Stimulated activated CD4-positive, alpha-beta T cell treated with anti-CD3 and anti-CD28 coated beads, Interleukin-12 subunit alpha, Interleukin-12 subunit beta, amount 100 ng/mL, for 4 hours (primary cell): ENCODE measurements at places on chromosomes 12 and 14.

DNA sequence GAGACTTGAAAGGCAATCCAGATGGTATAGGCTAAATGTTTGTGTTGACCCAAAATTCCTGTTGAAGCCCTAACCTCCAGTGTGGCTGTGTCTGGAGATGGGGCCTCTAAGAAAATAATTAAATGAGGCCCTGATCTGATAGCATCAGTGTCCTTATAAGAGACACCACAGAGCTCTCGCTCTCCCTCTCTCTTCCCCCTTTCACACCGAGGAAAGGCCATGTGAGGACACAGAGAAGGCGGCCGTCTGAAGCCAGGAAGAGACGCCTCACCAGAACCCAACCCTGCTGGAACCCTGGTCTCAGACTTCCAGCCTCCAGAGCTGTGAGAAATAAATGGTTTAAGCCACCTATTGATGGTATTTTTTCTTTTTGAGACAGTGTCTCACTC, 87.5 kb downstream of the SCARB1 start:
- no peak for DNase-seq

GRCh38 chr12:26871985-26872384, 39.0 kb upstream of the ITPR2 start:
- DNase-seq = no peak

- DNase-seq = no peak
Observed at GRCh38 chr14:101927859-101928258, 36.5 kb upstream of the DYNC1H1 start.

DNA sequence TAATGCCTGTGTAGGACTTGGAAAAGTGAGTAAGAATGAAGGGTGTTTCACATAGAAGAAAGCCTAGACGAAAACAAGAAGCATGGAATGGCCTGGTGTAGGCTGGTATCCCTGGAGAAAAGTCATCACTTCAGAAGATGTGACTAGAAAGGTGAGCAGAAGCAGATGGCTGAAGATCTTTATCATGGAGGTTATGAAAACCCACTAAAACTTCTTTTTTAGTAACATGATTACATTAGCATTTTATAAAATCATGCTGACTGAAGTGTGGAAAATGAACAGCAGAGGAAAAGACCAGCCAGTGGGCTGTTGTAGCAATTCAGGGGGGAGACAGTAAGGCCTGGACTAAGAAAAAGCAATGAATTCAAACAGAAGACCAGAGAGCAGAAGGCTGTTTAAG, 114.5 kb upstream of the G2E3 start:
- DNase-seq = no peak

- no peak for DNase-seq
Observed at GRCh38 chr14:44795725-44796124, 166.0 kb downstream of the KLHL28 start.

DNA sequence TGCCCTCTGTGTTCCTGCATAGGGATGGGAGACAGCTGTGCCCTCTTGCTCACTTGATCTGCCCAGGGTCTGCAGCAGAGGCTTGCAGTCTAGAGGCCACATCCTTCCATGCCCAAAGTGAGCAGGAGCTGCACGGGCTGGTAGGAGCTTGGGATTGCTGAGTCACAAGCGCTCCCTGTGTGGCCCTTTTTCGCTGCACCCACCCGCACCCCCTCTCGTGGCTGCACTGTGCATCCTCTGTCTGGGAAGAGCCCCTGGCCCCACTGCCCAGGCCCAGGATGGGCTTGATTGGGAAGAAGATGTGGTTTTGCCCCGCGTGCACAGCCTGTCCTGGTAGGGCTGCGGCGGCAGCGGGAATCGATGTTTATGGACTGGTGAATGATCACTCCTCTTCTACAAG, 192.4 kb downstream of the TSPAN9 start:
- DNase-seq = no peak

- DNase-seq = no peak
Observed at GRCh38 chr12:111519083-111519482, 80.0 kb downstream of the ATXN2 start.

GRCh38 chr14:55212634-55213033, 21.2 kb upstream of the DLGAP5 start:
- no peak for DNase-seq

DNA sequence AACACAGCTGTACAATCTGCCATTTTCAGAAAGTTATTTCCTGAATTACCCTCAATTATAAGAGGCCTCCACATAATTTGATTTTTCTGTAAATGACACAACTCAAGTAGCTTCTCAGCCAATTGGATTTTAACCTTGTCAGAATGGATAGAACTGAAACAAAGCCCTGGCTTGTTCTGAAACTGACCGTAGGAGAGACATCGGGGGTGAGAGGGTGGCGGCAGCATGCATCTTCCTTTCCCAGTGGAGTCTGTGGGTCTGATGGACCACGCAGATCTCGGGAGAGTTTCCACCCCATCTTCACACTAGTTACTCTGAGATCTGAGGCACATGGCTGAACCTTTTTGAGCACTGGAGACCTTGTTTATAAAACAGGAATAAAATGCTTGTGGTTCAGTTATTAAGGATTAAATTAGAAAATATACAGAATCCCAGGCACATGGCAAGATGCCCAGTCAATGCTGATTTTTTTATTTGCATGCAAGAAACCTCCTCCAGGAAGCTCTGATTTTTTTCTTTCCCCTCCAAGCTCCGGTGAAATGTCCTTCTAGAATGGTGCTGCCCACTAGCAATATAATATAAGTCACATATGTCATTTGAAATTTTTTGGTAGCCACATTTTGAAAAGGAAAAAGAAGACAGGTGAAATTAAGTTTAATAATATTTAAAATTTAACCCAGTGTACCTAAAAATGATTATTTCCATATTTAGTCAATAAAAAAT, 153.9 kb downstream of the CHST11 start:
- no peak for DNase-seq

DNA sequence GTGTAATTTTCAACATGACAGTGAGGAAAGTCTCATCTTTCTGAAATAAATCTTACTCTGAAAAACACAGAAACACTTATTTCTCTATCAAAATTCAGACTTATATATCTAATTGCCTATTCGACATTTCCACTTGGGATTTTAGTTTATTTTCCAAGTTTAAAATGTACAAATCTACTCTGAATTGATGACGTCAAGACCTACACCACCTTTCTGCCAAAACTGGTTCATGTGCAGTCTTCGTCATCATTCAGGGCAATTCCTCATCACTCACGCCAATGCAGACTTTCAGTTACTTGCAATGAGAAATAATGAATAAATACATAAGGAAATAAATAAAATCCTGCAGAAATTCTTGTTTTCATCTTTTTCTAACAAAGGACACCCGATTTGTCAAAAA, 843.8 kb downstream of the C12orf50 start:
- DNase-seq = no peak

GRCh38 chr14:55867311-55867710, 250.9 kb upstream of the PELI2 start:
- no peak for DNase-seq
